Fibroblast of pulmonary artery (primary cell): ENCODE measurements at places on chromosomes 11 and 22.

GRCh38 chr22:24803064-24803542 lies 2.9 kb upstream of the SGSM1 start:
- peak; percentile 49 for DNase-seq

GRCh38 chr11:11211888-11212287 lies 141.2 kb downstream of the CSNK2A3 start:
- DNase-seq, result no peak

DNA sequence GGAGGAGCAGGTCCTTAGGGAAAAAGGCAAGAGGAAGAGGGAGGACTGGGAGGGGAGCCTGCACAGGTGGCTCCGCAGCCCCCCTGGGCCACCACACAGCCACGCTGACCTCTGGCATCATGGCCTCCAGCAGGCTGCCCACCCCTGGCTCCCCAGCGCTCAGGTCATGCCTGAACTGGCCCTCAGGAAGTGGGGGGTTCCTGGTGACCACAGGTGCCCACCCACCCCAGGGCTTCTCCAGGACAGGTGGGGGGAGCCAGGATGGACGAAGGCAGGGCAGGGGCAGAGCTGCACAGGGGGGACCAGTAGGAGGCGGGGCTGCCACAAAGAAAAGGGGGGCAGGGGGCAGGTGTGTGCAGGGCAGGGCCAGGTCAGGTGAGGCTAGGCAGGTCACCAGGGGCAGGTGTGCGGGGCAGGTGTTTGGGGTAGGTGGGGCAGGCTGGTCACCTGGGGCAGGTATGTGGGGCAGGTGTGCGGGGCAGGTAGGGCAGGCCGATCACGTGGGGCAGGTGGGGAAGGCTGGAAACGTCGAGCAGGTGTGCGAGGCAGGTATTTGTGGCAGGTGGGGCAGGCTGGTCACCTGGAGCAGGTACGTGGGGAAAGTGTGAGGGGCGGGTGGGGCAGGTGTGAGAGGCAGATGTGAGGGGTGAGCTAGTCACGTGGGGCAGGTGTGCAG lies 997 bp downstream of the DEAF1 start:
- DNase-seq, result no peak

DNA sequence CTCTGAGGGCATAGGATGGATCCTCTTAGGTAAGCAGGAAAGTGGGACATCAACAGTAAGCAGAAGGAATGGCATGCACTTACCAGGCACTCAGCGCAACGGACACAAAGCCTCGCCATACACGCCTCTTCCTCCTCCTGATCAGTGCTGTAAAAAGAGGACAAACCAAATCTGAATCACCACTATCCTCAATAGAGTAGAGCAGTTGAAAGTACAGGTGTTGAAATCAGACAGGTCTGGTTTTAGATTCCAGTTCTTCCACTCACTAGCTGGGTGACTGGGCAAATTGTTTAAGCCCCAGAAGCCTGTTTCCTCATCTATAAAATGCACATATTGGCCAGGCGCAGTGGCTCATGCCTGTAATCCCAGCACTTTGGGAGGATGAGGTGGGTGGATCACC lies 8.6 kb upstream of the JAML start:
- DNase-seq, result no peak

DNA sequence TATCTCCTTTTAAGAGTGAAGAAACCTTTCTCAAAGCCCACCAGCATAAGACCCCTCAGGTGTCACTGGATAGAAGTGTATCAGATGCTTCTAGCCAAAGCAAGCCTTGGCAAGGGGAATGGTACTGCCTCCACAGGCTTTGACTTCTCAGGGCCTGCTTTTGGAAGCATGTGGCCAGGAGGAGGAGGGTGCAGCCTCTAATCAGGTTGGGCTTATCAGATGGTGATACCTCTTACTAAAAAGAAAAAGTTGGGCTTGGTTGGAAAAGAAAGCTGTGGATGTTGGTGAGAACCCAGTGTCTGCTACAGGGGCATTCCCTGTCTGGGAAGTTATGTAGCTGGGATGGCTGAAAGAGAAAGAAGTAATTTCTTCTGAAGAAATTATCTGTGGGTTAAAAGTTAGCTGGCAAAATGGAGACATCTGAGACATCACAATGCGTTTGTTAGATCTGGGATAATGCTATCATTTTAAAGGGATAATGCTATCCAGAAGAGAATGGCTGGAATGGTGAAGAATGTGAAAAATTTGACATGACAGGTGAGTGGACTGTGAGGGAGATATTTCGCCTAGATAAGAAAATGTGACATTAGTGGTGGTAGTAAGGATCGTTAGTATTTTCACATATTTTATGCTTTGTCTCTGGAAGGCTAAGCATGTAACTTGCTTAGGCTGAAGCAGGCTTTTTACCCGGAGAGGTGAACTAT lies 7.2 kb downstream of the APLP2 start:
- DNase-seq, result no peak

DNA sequence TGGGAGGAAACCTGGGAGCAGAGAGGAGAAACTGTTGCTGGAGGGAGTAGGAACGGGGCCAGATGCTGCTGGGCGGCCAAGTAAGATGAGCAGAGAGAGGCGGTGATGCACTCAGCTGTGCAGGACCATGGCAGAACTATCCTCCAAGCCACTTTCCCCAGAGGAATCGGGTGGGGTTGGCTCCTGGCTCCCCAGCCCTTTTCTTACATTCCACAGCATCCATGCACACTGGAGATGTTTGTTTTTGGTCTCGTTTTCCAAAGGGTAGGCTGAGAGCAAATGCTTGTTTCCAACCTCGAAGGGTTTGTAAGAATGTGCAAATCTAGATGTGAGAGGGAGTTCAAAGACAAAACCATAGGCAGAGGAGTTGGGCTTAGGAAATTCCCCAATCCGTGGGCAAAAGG lies 73.2 kb downstream of the DBX1 start:
- DNase-seq, result peak; percentile 24

GRCh38 chr22:48923165-48923865 lies 904.4 kb downstream of the BRD1 start:
- no peak for DNase-seq

GRCh38 chr11:15551901-15552851 lies 437.5 kb downstream of the INSC start:
- DNase-seq, result no peak

DNA sequence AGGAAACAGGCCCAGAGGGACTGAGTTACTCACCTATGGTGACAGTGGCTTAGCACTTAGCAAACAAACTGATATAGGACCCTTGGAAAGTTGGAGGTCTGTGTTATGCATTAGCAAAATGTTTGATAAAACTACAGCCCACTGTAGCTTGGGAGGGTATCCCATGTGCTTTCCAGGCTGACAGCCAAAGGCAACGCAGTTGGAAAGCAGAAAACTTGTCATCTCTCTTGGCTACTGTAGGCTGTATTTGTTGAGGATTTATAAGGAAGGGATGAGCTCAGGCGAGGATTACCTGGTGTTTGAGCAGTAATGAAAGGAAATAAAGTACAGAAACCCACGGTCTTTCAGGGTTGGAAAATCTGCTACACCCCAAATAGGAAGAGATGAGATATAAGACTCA lies 23.8 kb downstream of the SDHAF2 start:
- no peak for DNase-seq

GRCh38 chr11:76102802-76103201 lies 103.5 kb downstream of the WNT11 start:
- DNase-seq, result peak; percentile 69

DNA sequence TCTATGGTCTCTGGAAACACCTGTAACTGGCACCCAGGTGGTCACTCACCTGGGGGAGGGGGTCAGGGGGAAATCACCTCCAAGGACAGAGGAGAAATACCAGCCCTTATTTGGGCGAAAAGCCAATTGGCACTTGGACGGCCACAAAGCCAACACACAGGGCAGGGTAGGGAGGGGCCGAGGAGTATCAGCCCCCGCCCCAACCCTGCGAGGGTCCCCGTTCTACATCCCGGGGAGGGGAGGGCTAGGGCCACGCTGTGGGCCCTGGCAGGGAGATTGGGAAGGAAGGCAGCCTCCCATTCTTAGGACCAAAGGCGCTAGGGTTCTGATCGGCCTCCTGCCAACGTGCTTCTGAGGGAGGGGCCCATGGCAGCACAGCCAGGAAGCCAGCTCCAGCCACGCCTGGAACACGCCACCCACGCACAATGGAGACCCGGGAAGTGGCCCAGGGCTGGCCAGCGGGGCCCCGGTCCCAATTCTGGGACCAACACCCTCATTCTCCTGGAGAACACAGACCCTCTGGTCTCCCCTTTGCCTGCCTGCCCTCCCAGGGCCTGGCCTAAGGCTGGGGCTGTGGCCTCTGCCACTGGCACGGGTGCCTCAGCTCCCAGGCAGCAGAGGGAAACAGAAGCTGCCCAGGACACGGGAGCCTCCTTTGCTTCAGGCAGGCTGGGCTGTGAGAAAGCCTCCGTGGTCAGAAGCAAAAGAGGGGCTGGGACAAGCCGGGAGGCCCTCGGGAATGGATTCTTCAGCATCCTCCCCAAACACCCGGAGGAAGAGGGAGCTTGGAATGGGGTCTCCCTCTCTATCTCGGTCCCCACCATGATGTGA lies 7.4 kb downstream of the CBX6 start:
- peak; percentile 30 for DNase-seq

DNA sequence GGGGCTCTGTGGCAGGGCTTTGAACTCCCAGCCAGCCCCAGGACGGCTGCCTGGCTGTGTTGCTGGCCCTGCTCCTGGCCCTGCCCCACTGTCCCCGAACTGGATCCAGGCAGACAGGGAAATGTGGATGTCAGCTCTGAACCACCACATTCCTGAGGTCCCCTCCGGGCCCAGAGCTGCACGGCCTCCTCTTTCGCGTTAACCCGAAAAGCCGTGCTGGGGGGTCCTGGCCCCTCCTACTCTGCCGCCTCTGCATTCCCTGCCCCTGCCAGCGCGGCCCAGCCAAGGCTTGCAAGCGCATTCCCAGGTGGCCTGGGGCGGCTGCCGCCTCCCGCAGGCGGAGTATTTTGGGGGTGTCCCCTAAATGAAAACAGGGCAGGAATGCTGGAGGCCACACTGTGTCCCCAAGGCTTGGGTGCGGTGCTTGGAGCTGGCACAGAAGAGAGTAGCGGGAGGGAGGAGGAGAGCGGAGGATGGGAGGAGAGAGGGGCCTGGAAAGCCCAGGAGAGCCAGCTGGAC lies 5.4 kb downstream of the LINC01488 start:
- DNase-seq, result no peak

GRCh38 chr22:19641983-19642451 lies 72.3 kb upstream of the SEPTIN5 start:
- DNase-seq, result no peak

DNA sequence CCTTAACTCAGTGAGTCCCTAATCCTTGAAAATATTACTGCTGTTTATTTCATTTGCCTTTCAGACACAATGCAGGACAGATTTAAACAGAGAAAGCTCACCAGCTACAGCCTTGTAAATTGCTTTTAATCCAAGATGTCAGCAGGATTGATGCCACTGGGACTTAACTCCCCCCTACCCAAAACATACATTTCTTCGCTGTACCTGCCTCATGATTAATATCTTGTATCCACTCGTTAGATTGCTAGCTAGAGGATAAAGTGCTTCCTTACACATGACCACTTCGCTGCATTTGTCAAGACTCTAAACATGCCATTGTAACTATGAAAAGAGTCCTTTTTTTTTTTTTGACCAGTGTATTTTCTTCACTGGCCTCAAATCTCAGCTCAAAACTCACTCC lies 182.7 kb upstream of the MTMR2 start:
- no peak for DNase-seq

DNA sequence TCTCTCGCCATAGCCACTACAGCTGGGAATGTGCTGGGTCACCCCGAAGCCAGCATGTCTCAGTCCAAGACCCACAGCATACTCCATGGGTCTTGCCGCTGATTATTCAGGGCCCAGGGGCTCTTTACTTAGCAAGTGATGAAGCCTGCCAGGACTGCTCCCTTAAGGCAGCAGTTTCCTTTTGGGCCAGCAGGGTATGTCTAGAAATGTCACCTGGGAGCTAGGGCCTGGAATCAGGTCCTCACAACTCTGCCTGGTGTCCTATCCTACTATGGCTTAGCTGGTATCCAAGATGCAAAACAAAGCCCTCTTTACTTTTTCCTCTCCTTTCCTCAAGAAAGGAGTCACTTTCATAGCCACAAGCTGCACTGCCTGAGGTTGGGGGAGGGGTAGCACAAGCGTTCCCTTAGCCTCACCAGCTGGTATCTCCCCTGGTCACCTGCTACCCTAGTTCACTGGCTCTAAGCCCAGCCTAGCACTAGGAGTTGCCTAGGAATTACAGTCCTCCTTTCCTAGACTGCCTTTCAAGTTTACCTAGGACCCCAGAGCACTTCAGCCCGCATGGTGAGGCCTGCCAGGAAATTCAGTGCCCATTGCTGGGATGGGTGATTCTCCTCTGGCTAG lies 22.6 kb upstream of the NCR3LG1 start:
- no peak for DNase-seq

- no peak for DNase-seq
Measured at GRCh38 chr11:42709216-42709615, 602.6 kb upstream of the API5 start.

GRCh38 chr11:86486261-86487030 lies 111.8 kb downstream of the CCDC81 start:
- DNase-seq, result no peak

DNA sequence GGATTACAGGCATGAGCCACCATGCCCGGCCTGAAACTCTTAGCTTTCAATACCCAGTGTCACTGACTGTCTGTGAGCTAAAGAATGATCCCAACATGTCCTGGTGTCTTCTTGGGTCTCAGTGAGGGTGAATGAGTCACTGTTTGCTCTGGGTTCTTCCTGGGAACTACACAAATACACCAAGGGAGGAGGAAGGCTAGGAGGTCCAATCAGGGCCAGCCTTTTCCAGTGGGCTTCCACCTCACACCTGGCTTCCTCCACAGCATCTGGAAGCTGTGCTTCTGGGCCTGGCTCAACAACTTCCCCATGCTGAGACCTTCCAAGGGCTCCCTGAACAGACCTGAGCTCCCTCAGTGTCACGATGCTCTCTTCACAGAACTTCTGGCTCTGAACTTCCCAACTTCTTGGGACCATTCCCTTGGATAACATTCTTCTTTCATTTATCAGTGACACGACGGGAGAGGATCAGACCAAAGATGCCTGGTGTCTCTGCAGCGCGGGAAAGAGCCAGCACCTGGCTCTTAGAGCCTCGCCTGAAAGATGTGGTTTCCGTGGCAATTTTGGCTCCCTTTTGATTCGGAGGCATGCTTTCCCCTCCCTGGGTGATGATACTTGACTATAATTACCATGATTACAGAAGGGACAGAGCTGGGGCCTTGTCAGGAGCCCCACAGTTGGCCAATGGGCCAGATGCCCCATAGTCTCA lies 22.3 kb upstream of the CHRM4 start:
- DNase-seq, result no peak

- no peak for DNase-seq
Measured at GRCh38 chr22:36222887-36223450, 16.4 kb downstream of the APOL2 start.

GRCh38 chr22:37186997-37187522 lies 987 bp downstream of the C1QTNF6 start:
- peak; percentile 38 for DNase-seq

DNA sequence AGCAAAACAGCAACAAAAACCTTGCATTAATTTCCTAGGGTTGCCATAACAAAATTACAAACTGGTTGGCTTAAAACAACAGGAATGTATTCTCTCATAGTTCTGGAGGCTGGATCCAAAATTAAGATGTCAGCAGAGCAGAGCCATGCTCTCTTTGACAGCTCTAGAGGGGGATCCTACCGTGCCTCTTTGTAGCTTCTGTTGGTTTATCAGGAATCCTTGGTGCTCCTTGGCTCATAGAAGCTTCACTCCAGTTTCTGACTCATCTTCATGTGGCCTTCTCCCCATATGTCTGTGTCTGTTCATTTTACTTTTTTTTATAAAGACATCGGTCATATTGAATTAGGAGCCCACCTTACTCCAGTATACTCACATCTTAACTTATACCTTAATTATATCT lies 90.5 kb upstream of the POU2AF2 start:
- no peak for DNase-seq
